Activated CD4-positive, alpha-beta T cell treated with anti-CD3 and anti-CD28 coated beads, Interleukin-2, amount 10 ng/mL, durations not matched to agents 24 days and 14 days (primary cell): ENCODE measurements at places on chromosomes 7 and 10.

GRCh38 chr7:30068117-30068516 lies 39.9 kb downstream of the PLEKHA8 start:
- DNase-seq: no peak

DNA sequence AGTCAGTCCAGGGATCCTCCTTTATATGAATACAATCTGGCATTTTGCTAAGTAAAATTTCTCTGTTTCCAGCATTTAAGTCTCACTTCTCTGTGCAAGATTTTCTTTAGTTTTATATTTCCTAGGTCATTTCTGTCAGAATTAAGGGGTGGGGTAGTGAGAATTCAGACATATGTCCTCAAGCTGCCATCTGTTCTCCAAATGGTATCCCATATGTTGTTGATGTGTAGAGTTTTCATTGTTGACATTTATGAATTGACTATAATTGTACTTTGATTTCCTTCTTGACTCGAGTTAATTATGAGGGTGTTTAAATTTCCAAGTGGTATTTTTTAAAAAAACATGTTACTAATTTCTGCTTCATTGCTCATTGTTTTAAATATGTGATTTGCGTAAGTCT lies 148.8 kb downstream of the NPSR1 start:
- DNase-seq: no peak

DNA sequence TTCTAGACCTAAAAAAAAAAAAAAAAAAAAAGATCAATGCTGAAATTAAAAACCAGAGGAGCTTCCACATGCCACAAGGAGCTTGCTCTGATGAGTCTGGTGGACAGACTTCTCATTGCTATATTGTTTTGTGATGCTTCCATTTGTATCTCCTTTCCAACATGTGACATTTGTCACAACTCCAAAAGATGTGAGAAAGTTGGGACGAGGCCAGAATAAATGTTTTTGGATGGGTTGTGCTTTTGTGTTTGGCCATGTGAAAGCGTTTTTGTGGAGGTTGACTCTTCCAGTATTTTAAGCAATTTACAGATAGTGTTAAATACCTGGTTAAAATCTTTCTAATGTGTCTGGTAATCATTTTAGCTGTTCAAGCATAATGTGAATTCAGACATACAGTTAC lies 280.1 kb downstream of the SKAP2 start:
- no peak for DNase-seq

DNA sequence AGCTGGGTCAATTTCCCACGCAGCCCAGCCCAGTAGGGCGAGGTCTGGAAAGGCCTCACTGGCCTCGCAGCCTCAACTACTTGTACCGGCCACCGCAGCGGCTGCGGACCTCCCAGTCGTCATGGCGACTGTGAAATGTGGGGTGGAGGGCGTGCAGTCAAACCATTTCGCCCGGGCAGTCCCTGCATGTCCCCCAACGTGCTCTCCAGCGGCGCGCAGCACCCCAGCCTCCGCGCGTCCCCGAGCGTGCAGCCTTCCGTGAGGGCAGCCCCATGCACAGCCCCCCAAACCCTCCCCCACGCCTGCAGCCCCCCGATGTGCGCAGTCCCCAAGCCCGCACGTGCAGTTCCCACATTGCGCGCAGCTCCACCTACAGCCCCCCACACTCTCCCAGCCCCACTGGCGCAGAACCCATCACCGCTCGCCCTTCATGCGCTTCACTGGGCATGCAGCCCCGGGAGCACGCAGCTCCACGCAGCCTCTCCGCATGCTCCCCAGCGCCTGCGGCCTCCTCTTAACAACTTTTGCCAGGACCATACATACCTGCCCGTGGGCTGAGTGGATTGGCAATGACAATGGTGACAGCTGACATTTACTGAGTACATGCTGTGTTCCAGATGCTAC lies 34.5 kb upstream of the SFTPD start:
- DNase-seq: no peak

GRCh38 chr10:48798481-48799254 lies 114.0 kb downstream of the WDFY4 start:
- no peak for DNase-seq

- DNase-seq: no peak
These were observed 3.8 kb downstream of the NEURL1 start for GRCh38 chr10:103497161-103497915.

DNA sequence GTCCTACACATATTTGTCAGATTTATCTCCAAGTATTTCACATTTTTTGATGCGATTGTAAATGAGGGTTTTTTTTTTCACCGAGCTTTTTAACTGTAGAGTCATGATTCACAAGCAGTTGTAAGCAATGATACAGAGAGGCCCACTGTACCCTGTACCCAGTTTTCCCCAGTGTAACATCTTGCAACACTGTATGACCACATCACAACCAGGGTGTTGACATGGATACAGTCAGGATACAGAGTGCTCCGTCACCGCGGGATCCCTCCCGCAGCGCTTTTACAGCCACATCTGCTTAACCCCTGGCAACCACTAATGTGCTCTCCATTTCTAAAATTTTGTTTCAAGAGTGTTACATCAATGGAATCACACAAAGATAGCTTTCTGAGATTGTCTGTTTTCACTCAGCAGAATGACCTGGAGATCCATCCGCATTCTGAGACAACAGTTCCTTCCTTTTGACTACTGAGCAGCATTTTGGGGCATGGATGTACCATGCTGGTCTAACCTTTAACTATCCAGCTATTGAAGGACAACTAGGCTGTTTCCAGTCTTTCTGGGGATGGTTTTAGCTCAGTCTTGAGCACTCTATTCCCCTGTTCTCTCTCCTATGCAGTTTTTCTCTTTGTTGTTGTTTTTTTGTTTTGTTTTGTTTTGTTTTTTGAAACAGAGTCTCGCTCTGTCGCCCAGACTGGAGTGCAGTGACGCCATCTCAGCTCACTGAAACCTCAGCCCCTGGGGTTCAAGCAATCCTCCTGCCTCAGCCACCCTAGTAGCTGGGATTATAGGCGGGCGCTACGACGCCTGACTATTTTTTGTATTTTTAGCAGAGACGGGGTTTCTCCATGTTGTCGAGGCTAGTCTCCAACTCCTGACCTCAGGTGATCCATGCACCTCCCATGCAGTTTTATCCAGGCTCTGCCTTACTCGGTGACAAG lies 25.9 kb downstream of the GPRIN2 start:
- DNase-seq: no peak

DNA sequence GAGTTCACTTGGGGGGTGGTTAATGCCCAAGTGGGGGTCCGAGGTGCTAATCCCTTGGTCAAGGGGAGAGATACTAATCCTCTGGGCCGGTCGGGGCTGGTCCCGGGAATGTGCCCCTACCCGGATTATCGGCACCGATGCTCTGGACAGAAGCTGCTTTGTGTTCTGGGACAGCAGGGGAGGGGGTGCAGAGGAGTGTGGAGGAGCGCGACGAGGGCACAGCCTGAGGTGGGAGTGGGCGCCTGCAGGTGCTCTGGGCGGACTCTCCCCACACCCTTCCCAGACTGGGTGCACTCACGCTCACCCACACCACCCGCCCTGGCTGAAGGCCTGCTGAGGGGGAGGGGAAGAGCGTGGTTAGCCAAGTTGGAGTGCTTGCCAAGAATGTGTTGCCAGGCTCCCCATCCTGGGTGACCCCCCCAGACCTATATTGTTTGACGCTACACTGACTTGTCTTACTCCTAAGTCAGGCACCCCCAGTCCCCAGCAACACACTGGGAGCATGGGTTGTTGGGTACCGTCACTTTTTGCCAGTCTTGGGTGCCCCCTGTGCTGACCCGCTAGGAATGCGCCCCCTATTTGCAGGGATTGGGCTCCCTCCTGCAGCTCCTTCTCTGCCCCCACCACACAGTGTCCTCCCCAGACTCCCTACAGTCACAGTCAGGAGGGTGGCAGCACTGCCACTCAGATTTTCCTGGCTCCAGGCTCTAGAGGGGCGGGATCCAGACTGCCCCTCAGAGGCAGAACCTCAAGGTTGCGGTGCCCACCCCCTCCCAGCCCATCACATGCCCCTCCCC lies 1.2 kb downstream of the SLC4A2 start:
- peak; percentile 65 for DNase-seq

DNA sequence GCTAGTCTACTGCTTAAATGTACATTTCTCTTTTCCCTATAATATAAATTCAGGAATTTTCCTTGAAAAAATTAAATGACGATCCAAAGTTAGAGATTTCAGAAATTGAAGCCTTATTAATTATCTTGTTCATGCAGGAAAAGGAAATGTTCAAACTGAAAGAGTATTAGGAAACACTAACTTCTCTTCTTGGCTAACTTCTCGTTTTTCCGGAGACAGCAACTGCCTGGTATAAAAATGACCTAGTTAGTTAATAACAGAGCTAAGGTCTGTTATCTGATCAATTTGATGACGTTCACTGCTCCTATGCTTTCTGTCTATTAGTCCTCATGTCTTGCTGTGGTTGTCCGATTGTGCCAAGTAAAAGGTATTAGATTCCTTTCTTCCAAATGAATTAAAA lies 212.5 kb downstream of the DGKB start:
- DNase-seq: no peak

GRCh38 chr10:107708981-107709380 lies 544.5 kb upstream of the SORCS1 start:
- DNase-seq: no peak

DNA sequence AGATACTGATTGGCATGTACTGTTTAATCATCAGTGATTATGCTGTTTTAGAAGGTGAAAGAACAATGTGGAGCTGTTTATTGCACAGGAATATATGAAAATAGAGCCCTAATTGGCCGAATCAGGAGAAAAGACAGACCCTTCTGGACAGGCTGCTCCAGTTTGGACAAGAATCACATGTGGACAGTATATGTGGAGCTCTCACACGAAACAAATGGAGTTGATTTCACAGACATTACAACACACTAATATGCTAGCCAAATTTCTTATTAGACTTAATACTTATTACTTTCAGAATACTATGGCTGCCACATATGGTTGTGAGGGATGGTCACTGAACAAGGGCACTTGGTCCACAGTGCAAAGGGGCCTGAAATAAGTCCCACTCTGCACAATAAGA lies 15.5 kb downstream of the TWIST1 start:
- DNase-seq: no peak

- DNase-seq: peak; percentile 81
These were observed 11.2 kb upstream of the SLC35B4 start for GRCh38 chr7:134327896-134328295.

DNA sequence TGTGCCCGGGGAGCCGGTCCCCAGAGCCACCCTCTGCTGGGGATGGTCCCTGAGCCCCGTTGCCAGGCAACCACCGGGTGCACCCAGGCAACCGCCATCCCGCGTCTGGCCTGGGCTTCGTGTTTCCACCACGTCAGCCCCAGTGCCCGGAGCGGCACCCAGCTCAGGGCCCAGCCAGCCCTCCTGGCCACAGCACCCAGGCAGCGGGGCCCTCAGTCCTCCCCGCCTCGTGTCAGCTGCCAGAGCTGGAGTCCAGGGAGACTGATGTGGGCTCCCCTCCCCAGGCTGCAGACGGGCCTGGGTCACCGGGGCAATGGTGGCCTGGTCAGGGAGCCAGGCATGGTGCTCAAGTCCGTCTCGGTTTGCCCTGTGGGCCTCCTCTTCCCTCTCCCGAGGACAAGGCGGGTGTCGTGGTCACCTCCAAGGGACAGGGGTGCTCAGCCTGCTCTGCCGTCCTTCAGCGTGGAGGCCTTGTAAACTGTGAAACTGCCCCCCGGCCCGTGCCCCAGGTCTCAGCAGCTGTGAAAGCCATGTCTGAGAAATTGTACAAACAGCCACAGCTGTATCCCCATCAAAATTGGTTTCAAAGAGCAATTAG lies 72.5 kb downstream of the MICALL2 start:
- DNase-seq: no peak

DNA sequence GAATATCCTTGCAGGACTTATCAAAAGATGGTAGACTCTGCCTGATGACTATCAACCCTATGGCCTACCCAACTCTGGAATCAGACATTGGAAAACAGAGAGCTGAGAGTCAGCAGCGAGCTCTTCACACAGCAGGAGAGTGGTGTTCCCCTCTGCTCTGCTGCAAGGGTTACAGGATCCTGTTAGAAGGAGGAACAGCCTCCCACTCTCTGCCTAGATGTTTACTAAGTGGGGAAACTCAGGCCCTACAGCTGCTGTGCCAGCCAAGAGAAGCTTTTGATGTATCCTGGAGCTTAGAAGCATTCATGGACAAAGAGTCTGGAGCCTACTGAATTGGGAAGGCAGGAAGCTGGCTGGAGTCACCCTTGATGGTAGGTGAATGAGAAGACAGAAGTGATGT lies 104.6 kb downstream of the ABLIM1 start:
- no peak for DNase-seq

- DNase-seq: no peak
These were observed 18.4 kb upstream of the PDGFA start for GRCh38 chr7:537911-538634.

DNA sequence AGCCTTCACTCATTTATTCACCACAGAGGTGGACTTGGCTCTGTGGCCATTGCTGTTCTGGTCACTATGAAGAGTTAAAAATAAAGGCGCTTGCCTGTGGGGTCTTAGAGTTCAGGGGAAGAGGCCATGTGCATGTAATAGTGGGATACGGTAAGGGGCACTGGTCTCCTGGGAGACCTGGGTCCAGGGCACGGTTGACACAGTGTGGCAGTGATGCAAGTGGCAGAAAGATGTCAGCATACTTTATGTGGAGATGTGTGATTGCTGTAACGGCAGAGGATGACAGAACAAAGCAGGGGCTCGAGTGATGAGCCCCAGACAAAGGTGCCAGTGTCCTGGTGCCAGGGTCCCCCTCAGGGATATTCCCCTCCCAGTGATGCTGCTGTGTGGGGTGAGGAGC lies 8.6 kb downstream of the ZSCAN25 start:
- DNase-seq: no peak

GRCh38 chr7:2758673-2759616 lies 70.9 kb downstream of the AMZ1 start:
- no peak for DNase-seq

- DNase-seq: no peak
These were observed 115.6 kb upstream of the TNS3 start for GRCh38 chr7:47697543-47697942.

GRCh38 chr10:110413903-110414547 lies 83.7 kb upstream of the DUSP5 start:
- no peak for DNase-seq

DNA sequence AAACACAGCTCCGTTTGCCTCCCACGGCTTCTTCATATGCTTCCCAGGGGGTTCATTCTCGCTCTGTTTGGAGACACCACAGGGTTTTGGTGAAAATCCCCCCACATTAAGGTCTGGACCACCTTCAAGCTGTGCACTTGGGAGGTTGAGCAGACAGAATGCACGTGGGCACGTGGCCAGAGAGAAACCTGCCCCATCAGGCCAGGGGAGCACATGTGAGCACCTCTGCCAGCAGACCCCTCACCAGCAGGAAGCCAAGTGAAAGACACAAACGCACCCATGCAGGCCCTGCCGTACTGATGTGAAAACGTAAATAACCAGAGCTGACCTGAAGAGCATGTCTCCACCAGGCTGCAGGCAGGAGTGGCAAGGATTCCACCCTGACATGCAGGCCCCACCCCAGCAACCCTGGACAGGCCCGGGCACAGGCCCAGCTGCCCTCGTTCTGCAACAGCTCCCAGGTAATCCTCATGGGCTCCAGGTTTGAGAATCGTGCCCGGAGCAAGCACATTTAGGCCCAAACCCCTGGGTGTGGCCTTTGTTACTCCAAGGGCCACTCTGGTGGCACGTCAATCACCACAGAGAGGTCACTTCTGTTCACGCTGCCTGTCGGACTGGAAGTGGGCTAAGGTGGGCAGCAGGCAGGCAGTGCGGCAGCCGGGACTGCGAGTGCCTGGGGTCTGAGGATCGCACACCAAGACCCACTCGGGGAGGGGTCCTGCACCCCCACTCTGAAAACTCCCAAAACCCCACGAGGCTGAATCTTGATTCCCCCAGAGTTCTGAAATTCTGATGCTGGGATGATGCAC lies 184.4 kb downstream of the PTPRN2 start:
- no peak for DNase-seq
